ENCODE measurements at places on chromosomes 5 and 9. TPM values are rescaled to one million over a fixed set of nuclear protein-coding genes. Genes with fewer than 3 reads are reported as not detected.

Gene NTNG2
- total RNA-seq, result 40.5 TPM

Gene ADAMTSL2
- total RNA-seq, result 0.11 TPM

Gene ANKRD18B
- not detected for total RNA-seq

Gene FBXO38
- 90.0 TPM for total RNA-seq

Gene SHROOM1
- total RNA-seq, result 6.7 TPM

Gene EQTN
- not detected for total RNA-seq

Gene TPPP
- total RNA-seq, result under 0.01 TPM

Gene SLC34A1
- total RNA-seq, result not detected

Gene SHISAL2B
- total RNA-seq, result not detected

Gene C1QTNF2
- 1.4 TPM for total RNA-seq

Gene TMEM232
- total RNA-seq, result 7.2 TPM

Gene SH3TC2
- total RNA-seq, result 1.5 TPM

Gene TJP2
- 28.7 TPM for total RNA-seq

Gene LSM11
- total RNA-seq, result 5.5 TPM

Gene PCDHB9
- 0.91 TPM for total RNA-seq

Gene DMRT3
- total RNA-seq, result not detected

Gene DNAJC21
- total RNA-seq, result 43.6 TPM

Gene PLPPR1
- total RNA-seq, result not detected

Gene ZNF879
- total RNA-seq, result 7.3 TPM

Gene LMX1B
- 2.9 TPM for total RNA-seq

Gene CXCL14
- total RNA-seq, result 0.13 TPM

Gene CDO1
- 25.9 TPM for total RNA-seq

Gene GARIN3
- total RNA-seq, result not detected

Gene AHRR
- 20.1 TPM for total RNA-seq

Gene IGFBPL1
- total RNA-seq, result not detected

Gene TXNDC8
- total RNA-seq, result not detected

Gene GFRA3
- not detected for total RNA-seq

Gene STK10
- total RNA-seq, result 24.3 TPM

Gene SLC2A6
- 8.3 TPM for total RNA-seq

Gene SPTLC1
- total RNA-seq, result 126 TPM

Gene MAP1B
- total RNA-seq, result 200 TPM

Gene ADAMTS12
- 5.9 TPM for total RNA-seq

Gene ROR2
- total RNA-seq, result 7.7 TPM

Gene PCDHGB3
- total RNA-seq, result 8.6 TPM

Gene GAS1
- 61.7 TPM for total RNA-seq

Gene ENTR1
- total RNA-seq, result 20.8 TPM

Gene PGM5
- 0.91 TPM for total RNA-seq

Gene IZUMO3
- not detected for total RNA-seq

Gene ACOT12
- not detected for total RNA-seq

Gene C9
- 0.54 TPM for total RNA-seq

Gene CYFIP2
- 2.5 TPM for total RNA-seq

Gene SLIT3
- 1.5 TPM for total RNA-seq

Gene LHX2
- 1.2 TPM for total RNA-seq

Gene CA9
- total RNA-seq, result 2.2 TPM

Gene CCDC183
- 0.26 TPM for total RNA-seq

Gene PCDHGB7
- total RNA-seq, result 25.6 TPM

Gene RPL37
- total RNA-seq, result 119 TPM

Gene FABP6
- not detected for total RNA-seq

Gene ADAMTS2
- 54.7 TPM for total RNA-seq

Gene SLC36A3
- total RNA-seq, result not detected

Gene BARHL1
- not detected for total RNA-seq

Gene SMIM32
- not detected for total RNA-seq
